ENCODE measurements at places on chromosomes 1 and 21. TPM values are rescaled to one million over a fixed set of nuclear protein-coding genes. Genes with fewer than 3 reads are reported as not detected.

The NBPF4 gene
- total RNA-seq = not detected

DNA sequence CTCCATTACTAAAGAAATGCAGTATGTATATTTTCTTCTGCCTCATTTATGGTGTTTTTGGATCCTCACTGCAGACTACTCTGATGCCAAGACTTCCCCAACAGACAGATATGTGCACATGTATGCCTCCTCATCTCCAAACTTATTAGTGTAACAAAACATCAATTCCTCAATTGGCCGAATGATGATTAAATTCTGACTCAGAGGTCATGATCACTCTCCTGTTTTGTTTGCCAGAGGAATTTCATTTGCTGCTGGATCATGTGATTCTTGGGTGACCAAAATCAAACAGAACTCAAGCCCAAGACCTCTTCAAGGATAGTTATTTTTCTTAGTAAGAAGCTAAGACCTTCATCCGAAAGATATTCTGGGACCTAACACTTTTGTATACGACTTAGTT, 227.6 kb downstream of the LMO4 start:
- H3K27ac ChIP-seq = no peak overlapping the region
- no peaks in the 10 kb centered on the region for H3K4me1 ChIP-seq
- no peak overlapping the region for H3K4me3 ChIP-seq
- DNase-seq = no peak
- H3K27me3 ChIP-seq = no peaks in the 10 kb centered on the region

- DNase-seq = no peak
- no peak overlapping the region for H3K4me3 ChIP-seq
- H3K27ac ChIP-seq = no peak overlapping the region
- peaks cover 10% of the 10 kb centered on the region for H3K36me3 ChIP-seq
- H3K27me3 ChIP-seq = no peaks in the 10 kb centered on the region
- H3K4me1 ChIP-seq = peaks cover 48% of the 10 kb centered on the region
Measured at GRCh38 chr1:26536521-26536920, 7.0 kb downstream of the RPS6KA1 start.

The E2F2 gene
- 36.1 TPM for total RNA-seq

- no peak overlapping the region for H3K27ac ChIP-seq
- no peak overlapping the region for H3K4me3 ChIP-seq
- no peak for DNase-seq
Measured at GRCh38 chr1:16010837-16011236, 6.8 kb downstream of the SRARP start.

The ADGRB2 gene
- total RNA-seq = 0.18 TPM

GRCh38 chr1:3114131-3114744, 45.2 kb downstream of the PRDM16 start:
- no peak overlapping the region for H3K27ac ChIP-seq
- no peaks in the 10 kb centered on the region for H3K4me1 ChIP-seq
- H3K27me3 ChIP-seq = no peaks in the 10 kb centered on the region
- DNase-seq = no peak
- H3K4me3 ChIP-seq = no peak overlapping the region
- H3K36me3 ChIP-seq = no peaks in the 10 kb centered on the region

The FNDC5 gene
- total RNA-seq = not detected

GRCh38 chr1:160370561-160371345, 3.9 kb downstream of the NHLH1 start:
- peaks cover 2% of the 10 kb centered on the region for H3K4me1 ChIP-seq
- no peaks in the 10 kb centered on the region for H3K27me3 ChIP-seq

The CCDC181 gene
- total RNA-seq = 0.52 TPM

GRCh38 chr1:47161298-47162040, 24.2 kb downstream of the CYP4A22 start:
- H3K4me1 ChIP-seq = no peaks in the 10 kb centered on the region
- no peak for DNase-seq
- H3K27me3 ChIP-seq = peaks cover 39% of the 10 kb centered on the region
- H3K27ac ChIP-seq = no peak overlapping the region
- H3K36me3 ChIP-seq = no peaks in the 10 kb centered on the region

The SPATA1 gene
- total RNA-seq = 1.5 TPM

DNA sequence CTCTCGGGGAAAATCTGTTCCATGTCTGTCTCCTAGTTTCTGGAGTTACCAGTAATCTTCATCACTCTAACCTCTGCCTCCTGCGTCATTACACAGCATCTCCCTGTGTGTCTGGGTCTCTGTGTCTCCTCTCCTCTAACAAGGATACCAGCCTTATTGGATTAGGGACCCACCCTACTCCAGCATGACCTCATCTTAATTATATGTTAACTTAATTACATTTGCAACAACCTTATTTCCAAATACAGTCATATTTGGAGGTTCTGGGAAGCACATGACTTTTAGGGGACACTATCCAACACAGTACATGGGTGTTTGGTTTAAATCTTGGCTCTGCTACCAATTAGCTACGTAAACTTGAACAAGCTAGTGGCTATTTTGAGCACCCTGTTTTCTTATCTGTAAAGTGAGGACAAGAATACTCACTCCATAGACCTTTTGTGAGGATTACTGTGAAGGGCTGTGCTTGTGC, 83.9 kb upstream of the SGIP1 start:
- no peaks in the 10 kb centered on the region for H3K36me3 ChIP-seq
- no peak overlapping the region for H3K4me3 ChIP-seq
- no peak for DNase-seq

The RNU1-1 gene
- 874 TPM for total RNA-seq

DNA sequence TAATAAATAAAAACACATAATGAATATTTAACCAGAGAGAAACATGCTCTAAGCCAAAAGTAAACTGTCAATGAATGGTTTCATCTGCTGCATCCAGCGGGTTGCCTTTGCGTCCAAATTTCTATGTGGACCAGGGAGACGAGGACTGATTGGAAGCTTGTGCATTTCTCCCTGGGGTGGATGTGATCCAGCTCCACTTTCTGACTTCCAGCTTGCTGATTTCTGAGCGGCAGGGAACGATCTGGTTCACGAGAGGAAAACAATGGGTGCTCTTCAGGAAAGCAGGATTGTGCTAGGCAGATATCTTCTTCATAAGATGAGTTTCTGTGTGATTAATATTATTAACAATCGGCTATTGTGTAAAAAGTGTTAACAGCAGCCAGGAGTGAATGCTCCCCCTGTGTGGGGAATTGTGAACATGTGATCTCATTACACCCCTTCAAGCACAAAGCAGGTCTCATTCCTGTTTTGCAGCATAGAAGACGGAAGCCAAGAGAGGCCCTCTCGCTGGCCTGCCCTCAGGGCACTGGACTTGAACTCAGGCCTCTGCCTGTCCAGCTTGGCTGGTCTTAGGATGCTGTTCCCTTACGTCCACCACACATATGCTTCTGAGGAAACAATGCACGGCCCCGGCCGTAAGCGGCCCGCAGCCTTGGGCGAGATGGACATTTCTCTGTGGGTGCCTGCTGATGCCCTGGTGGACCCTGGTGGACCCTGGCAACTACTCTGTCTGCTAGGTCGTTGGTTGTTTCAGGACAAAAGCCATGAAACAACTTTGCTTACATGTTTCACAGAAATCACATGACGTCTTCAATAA, 183.4 kb upstream of the C1orf174 start:
- no peaks in the 10 kb centered on the region for H3K27me3 ChIP-seq
- no peak for DNase-seq
- no peak overlapping the region for H3K4me3 ChIP-seq
- H3K4me1 ChIP-seq = no peaks in the 10 kb centered on the region
- no peak overlapping the region for H3K27ac ChIP-seq

- H3K27me3 ChIP-seq = peaks cover 4% of the 10 kb centered on the region
- H3K27ac ChIP-seq = peak overlapping the region; percentile 83
- peaks cover 24% of the 10 kb centered on the region for H3K4me1 ChIP-seq
- DNase-seq = peak; percentile 3
Measured at GRCh38 chr1:61301824-61302657, 219.7 kb downstream of the NFIA start.

- no peaks in the 10 kb centered on the region for H3K4me1 ChIP-seq
- H3K36me3 ChIP-seq = no peaks in the 10 kb centered on the region
- no peak for DNase-seq
Measured at GRCh38 chr21:28427394-28428022, 565.2 kb downstream of the LTN1 start.

The PIGR gene
- total RNA-seq = 0.08 TPM

The RPRD2 gene
- total RNA-seq = 22.8 TPM

All from activated naive CD8-positive, alpha-beta T cell treated with anti-CD3 and anti-CD28 coated beads for 36 hours (primary cell).